Right cardiac atrium (tissue), 5 donors: ENCODE measurements at places on chromosomes 11 and 22. TPM values are rescaled to one million over a fixed set of nuclear protein-coding genes. Genes with fewer than 3 reads are reported as not detected.
A peak's percentile ranks its signal among the peaks of the same experiment; 100 is the strongest.

Gene KCNJ4
- total RNA-seq: 15.7 TPM

Gene INS
- not detected for total RNA-seq

DNA sequence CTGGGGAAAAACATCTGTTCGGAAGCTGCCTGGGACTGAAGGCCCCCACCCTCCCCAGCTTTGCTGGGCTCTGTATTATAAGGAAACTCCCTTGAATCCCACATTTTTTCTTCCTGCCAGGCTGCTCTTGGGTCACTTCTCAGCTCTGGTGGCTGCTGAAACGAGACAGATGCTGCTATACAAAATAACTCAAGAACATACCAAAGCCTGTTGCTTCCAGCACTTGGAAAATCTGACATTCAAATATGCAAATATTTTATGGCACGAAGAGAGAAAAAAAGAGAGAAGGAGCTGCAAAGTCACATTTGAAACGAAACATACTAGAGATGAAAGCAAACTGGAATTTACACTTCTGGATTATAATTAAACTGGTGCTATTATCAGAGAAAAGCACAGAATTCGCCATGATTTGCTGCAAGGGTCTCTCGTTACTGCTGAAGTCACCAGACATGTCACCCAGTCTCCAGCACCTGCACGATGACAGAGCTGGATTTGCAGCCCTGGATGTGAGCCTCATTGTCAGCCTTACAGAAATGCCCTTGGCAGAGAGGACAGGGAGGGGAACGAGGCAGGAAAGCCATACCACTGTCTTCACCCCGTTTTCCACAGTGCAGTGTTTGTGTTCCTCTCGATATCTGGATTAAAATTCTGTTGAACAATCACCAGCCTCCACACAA lies 47.9 kb upstream of the IGSF9B start:
- DNase-seq: peak; percentile 75

DNA sequence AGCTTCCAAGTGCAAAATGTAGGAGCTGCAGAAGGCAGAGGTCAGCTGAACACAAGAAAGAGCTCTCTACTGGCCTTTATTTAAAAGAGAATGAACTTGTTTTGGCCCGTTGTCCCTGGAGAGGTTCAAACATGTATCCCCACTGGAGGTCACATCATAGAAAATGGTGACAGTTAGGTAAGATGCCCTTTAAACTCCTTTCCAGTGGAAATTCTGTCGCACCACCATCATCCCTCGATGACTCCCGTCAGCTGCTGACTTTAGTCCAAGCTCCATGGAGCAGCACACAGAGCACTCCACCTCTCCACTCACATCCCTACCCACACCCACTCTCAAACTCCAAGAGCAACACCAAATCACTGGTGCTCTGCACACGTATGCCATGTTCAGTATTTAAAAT lies 15.2 kb upstream of the P4HA3 start:
- no peak for DNase-seq

Gene MAPK8IP2
- 0.39 TPM for total RNA-seq

Gene KDELR3
- total RNA-seq: 6.9 TPM

- no peak for DNase-seq
Measured at GRCh38 chr11:119196833-119197483, 9.2 kb upstream of the CBL start.

Gene TMEM132A
- total RNA-seq: 6.1 TPM

DNA sequence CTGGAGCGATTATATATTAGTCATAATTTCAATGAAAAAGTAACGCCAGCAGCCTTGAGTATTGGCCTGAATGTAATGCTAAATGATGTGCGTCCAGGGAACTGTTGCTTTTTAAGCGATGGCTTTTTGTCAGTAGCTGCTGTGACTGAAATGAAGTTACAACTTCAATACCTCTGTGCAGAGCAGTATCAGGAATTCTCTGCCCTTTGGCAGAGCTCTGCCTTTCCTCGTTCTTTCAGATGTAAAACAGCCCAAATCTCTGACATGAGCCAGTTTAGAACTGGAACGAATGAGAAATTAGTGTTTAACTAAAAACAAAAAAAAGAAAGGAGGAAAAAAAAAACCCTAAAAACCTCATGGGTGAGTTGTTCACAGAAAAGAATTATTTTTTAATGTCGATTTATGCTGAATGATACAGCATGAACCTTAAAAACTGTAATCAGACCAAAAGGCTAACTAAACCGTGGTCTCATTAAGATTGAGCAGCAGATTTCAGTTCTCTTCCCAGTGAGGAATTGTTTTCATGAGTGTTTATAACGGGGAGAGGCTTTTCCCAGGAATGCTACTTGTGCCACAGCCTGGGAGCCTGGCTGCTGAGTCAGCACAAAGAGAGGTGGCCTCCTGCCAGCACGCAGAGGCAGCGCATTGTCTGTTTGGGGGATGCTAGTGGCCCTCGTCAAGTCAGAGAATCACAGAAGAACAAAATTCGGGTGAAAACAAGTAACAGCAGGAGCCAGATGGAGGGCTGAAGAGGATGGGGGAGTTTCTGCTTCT lies 146.2 kb upstream of the RASSF10 start:
- DNase-seq: peak; percentile 79

DNA sequence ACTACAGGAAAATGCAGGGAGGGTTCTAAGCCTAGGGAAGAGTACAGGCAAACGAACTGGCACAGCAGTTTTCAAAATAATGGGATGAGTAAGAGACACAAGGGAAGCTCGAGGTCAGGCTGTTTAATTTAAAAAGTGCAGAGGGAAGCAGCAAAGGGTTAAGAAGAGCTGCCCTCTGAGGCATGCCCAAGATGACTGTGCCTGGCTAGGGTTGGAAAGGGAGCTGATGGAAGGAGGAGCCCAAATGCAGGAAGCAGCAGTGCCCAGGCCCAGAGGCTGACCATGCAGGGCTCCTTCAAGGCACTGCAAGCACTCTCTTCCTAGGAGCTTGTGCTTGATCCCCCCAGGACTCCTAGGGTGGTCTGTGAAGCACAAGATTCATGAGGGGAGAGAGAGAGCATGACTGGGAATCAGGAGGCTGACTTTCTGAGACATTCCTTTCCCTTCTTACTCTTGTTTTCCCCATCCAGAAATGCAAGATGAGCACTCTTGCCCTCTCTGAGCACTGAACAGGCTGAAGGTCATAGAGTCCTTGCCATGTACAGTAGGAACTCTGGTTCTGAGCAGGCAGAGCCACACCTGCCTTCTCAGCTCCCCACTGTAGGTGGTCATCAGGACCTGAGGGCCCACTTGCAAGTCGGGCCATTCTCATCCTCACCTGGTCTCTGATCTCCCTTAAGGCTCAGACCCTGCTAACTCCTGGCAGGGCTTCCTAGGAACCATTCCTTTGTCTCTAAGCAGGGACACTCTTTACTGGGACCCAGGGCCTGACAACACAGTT lies 46.7 kb upstream of the DRD2 start:
- DNase-seq: no peak

GRCh38 chr11:65863889-65864705 lies 3.9 kb downstream of the MUS81 start:
- peak; percentile 14 for DNase-seq

DNA sequence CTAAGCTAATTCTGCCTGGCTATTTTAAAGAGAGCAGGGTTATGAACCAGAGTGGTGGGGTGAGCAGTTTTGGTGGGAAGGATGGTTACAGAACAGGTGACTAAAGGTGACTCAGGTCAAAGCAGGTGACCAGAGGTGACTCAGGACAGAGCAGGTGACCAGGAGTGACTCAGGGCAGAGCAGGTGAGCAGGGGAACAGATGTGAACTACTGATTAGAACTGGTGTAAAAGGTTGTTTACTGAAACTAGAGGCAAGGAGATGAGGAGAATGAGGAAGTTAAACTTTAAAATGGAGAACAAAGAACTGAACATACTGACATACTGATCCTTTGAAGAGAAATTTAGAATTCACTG lies 15.4 kb upstream of the HYLS1 start:
- no peak for DNase-seq

DNA sequence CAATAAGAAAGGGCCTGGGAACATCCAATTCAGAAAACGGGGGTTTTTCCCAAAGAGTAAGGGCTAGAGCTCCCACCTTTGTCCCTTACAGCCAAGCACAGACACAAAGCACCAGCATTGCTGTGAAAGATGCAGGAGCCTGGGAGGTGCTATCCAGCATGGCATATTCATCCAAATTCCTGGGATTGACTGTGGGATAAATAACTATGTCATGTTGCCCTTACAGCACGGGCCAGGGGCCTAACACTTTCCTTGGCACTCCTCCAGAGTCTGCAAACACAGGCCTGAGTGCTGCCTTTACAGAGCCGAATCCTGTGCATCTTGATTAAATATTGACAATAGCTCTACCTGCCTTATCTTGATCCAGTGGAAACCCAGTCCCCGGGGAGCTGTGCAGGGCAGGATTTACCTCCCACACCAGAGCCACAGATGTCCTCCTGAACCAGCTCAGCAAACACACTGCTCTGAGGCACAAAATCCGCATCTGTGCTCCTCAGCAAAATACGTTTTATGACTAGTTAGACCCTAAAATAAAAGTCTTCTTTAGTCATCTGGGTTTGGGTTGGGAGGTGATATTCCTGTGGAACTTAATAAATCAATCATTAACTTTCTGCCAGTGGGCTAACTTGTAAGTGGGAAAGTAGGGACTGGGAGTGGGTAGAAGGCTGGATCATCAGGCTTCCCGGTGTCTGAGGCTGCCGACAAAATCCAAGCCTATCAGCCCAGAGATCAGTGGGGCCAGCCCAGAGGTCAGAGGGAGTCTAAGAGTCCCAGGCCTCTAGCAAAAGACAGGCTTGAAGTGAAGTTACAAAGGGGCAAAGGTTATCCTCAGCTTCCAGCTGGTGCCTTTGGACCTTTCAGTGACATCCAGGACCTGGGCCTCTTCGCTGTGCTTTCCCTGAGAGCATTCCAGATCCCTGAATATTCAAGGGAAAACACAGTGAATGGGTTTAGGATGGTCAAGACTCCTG lies 36.5 kb downstream of the POU2AF3 start:
- no peak for DNase-seq

Gene TRPC6
- 0.20 TPM for total RNA-seq

GRCh38 chr11:29449281-29450074 lies 567.4 kb downstream of the KCNA4 start:
- DNase-seq: no peak

Gene TCP11L1
- total RNA-seq: 8.7 TPM

- DNase-seq: no peak
Measured at GRCh38 chr11:9590717-9591116, 17.2 kb downstream of the WEE1 start.

GRCh38 chr11:6695377-6695776 lies 12.2 kb upstream of the MRPL17 start:
- no peak for DNase-seq
